Activated CD4-positive, alpha-beta T cell treated with anti-CD3 and anti-CD28 coated beads, Interleukin-2, amount 50 U/mL, for 16 hours (primary cell): ENCODE measurements at places on chromosomes 11 and 22.
A peak's percentile ranks its signal among the peaks of the same experiment; 100 is the strongest.

- no peak for DNase-seq
These were observed 19.2 kb downstream of the SERPIND1 start for GRCh38 chr22:20792966-20793728.

GRCh38 chr11:48669146-48669545 lies 180.6 kb downstream of the OR4A47 start:
- DNase-seq, result no peak

DNA sequence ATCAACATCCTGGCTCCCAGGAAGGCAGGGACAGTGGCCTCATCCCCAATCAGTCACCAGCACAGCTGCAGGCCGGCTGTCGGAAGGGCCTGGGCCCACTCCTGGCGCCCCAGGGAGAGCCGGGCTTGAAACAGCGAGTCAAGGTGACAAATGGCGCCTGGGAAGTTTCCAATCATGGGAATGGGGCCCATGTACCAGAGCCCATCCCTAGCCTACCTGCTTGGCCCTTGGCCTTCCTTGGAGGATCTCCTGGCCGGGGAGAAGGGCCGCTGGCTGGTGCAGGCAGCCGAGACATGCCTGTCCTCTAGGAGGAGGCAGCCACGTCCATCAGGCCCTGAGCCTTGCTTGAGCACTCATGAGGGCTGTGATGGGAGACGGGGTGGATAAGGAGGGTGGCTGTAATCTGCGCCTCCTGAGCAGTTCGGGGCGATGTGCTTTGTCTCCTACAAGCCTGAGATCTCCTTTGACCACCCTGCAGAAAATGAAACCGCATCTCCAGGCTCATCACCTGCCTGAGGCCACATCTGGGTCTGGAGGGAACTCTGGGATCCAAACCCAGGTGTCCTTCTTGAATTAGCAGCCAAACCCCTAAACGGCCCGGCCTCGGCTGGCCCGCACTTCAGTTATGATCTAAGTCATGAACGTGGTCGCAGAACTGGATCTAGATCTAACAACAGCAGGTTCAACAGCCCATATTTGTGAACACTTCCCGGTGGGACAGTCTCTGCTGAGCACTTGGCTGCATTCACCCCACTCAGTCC lies 862.0 kb downstream of the TBC1D22A start:
- no peak for DNase-seq

- DNase-seq, result no peak
These were observed at the start of gene MS4A14 for GRCh38 chr11:60396382-60396781. Gene MS4A14, plus strand, starts transcription at chr11:60396459. Its CDS starts 120 bp downstream, at chr11:60396579.

- DNase-seq, result no peak
These were observed 74.2 kb downstream of the SWAP70 start for GRCh38 chr11:9738116-9738515.

DNA sequence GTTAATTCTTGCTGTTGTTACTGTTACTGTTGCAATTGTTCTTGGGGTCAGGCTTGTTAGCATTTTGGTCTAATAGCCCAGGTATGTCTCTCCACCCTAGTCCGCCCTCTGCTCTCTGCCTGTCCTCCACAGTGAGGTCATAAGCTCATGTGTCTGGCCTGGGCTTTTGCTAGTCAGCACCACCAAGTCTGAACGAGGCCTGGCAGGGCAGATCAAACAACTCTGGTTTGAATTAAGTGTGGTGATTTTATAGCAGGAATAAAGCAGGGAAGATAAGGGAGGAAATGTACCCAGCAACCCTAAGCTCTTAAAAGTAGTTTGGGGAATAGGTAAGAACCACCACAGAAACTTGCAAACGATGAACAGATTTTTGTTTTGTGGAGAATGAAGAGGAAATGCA lies 98.7 kb downstream of the ABTB2 start:
- DNase-seq, result no peak

DNA sequence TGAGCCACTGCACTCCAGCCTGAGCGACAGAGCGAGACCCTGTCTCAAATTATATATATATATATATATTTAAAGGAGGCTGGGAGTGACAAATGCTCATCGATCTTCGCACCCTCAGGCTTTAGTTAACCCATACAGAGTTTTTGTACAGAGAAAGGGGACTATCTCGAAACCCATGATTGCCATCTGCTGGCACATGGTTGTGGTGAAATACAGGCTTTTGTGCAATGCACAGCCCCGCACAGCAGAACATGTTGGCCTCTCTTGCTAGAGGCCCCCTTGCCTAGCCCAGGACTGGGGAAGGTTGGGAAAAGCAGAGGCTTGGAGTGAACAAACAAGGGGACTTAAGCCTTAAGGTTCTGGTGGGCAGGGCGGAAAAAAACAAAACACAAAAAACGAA lies 3.6 kb downstream of the MYBPC3 start:
- DNase-seq, result no peak

- no peak for DNase-seq
These were observed 288 bp upstream of the KRTAP5-8 start for GRCh38 chr11:71537537-71537936.

GRCh38 chr22:26055693-26056092 lies 113.6 kb upstream of the SEZ6L start:
- DNase-seq, result no peak

DNA sequence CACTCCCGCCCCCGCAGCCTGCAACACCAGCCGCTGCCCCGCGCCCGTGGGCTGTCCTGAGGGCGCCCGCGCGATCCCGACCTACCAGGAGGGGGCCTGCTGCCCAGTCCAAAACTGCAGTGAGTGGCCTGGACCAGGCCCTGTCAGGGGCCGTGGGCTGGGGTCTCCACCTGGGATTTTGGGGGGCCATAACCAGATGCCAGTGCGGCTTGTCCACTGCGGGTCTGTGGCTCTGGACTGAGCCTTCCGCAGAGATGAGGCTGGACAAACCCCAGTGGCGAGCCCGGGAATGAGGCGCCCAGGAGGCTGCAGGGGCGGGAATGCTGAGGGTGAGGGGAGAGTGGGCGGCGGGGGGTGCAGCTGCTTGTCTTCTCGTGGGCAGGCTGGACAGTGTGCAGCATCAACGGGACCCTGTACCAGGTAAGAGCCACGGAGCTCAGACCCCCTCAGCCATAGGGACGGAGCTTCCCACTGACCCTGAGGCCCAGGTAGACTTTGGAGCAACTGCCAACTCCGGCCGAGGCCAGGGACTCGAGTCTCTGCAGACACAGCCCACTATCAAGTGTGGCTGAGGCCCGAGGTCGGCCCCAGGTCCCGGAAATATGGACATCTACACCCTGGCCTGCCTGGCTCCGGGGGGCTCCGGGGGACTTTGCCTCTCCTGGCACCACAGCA lies 24.8 kb upstream of the MUC5B start:
- no peak for DNase-seq

DNA sequence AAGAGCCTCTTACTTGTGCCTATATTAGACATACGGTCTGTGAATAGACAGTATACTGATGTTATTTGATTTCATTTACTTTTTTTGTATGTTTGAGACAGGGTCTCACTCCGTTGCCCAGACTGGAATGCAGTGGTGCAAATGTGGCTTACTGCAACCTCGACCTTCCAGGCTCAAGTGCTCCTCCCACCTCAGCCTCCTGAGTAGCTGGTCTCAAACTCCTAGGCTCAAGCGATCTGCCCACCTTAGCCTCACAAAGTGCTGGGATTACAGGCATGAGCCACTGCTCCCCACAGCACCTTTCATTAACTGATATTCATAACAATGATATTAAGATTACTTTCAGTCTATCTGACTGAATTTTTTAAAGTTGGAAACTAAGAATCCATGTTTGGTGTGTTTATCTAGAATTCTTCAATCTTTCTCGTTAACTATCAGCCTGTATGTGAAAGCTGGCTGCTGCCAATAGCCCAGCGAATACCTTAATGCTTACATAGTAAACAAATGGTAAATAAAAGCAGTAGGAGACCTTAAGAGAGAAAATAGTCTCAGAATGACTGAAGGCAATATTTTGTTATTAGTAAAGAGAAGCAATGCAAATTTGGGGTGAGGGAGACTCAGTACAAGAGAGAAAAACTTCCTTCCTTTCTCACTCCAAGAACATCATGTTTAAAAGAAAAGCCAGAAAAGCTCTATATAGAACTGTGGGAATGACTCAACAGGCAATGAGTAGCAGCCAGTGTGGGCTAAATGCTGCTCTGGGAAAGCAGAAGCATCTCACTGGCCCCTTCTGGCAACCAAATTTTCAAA lies 101.9 kb downstream of the MRTFA start:
- peak; percentile 65 for DNase-seq

- no peak for DNase-seq
These were observed 59.7 kb upstream of the GDPD4 start for GRCh38 chr11:77361184-77361583.

GRCh38 chr11:197741-198235 lies 4.9 kb downstream of the SCGB1C1 start:
- DNase-seq, result no peak

- no peak for DNase-seq
These were observed 29.8 kb downstream of the BID start for GRCh38 chr22:17744430-17744829.

DNA sequence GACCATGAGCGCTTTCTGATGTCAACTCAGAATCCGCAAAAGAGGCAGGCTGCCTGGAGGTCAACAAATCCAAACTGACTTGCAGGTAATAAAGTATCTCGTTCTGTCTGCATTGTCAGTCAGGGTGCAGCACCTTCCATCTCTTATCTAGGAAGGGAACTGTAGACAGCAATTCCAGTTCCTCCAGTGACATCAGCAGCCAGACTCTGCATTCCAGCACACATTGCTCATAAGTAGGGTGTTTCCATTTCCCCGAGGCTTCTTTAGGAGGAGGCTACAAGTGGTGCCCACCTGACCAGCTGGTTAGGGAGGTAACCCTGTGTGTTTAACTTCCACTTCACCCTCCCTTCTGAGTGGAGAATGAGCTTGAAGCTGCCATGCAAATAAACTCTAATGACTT lies 53.3 kb downstream of the NTM start:
- DNase-seq, result no peak

DNA sequence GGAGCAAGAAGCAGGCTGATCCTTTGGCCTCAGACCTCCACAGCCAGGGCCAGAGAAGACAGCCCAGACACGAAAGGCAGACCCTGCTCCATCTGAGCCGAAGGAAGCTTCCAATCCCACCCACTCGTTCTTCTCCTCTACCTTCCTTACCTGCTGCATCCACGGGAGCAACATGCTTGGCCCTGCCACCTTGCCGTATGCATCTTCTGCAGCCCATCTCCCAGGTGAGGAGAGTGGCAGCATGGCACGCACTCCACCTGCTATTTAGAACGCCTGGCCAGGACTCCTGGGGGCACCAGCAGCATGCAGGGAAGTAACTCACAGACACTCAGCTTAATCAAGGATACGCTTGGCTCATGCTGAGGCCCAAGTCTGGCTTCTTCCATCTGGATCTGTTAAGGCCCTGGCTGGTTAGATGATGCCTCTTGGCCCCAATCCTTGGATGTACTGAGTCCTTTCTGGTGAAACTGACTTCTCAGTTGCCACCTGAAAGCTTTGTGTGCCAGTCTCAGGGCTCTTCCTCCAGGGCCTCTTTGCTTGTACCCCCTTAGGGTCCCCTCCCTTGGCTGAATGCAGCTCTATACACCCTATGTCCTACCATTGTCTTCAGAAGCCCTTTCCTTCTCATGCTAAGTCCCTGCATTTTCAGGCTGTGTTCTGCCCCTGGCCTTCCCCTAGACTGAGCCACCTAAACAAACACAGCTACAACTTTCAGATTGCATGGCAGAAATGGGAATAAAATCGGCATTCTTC lies 604.9 kb downstream of the BUD13 start:
- no peak for DNase-seq
